ENCODE measurements at places on chromosomes 13 and 19.

GRCh38 chr19:3178377-3178972 is at the start of gene S1PR4:
S1PR4 (plus strand) TSS chr19:3178769; CDS start chr19:3178793, 24 bp downstream.
- peak; percentile 37 for DNase-seq

GRCh38 chr13:19782049-19782726 is 557 bp downstream of the PSPC1 start:
- peak; percentile 27 for DNase-seq

GRCh38 chr13:31595563-31595962 is 143.8 kb upstream of the RXFP2 start:
- DNase-seq: no peak

- no peak for DNase-seq
Measured at GRCh38 chr19:49069026-49069425, 3.5 kb downstream of the KCNA7 start.

DNA sequence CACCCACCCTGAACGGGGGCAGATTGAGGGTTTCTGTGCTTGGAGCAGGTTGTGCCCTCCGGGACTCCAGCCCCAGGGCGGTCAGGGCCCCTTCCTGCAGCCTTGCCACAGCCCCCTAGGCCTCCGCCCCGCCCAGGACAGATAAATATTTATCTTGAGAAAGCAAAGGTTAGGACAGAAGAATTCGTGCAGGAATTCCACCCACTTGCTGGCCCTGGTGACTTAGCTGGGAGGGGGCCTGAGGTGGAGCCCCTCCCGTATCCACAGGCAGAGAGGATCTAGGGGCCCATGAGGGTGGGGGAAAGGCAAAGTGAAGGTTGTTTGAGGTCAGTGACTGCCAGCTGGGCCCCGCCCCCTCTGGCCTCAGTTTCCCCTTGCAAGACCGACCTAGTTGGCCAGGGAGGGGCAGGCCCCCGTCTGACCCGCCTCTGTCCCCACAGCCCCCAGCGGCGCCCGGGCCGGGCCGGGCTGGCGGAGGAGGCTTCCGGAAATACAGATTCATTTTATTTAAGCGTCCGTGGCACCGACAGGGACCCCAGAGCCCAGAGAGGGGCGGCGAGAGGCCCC is 5.2 kb downstream of the MIDN start:
- DNase-seq: no peak

- DNase-seq: no peak
Measured at GRCh38 chr13:32790731-32791130, 204.5 kb downstream of the PDS5B start.

GRCh38 chr19:3632098-3632497 is 5.5 kb upstream of the CACTIN start:
- DNase-seq: no peak

- DNase-seq: no peak
Measured at GRCh38 chr19:48989701-48990291, 3.3 kb downstream of the GYS1 start.

DNA sequence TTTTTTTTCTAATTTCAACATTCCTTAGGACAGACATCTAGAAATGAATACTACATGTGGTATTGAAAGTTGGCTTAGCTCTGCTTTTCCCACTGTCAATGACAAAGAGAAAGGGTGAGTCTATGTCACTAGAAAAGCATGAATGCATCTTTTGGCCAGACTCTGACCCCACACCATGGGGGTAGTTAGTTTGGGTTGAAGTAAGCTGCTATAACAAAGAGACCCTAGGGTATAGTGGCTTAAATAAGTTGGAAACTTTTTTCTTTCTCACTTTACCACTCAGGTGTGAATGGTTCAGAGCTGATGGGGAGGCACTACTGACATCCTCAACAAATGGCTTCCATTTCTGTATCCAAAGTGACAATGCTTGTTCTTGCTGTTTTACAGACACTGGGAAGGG is 161.5 kb downstream of the DLEU7 start:
- DNase-seq: no peak

DNA sequence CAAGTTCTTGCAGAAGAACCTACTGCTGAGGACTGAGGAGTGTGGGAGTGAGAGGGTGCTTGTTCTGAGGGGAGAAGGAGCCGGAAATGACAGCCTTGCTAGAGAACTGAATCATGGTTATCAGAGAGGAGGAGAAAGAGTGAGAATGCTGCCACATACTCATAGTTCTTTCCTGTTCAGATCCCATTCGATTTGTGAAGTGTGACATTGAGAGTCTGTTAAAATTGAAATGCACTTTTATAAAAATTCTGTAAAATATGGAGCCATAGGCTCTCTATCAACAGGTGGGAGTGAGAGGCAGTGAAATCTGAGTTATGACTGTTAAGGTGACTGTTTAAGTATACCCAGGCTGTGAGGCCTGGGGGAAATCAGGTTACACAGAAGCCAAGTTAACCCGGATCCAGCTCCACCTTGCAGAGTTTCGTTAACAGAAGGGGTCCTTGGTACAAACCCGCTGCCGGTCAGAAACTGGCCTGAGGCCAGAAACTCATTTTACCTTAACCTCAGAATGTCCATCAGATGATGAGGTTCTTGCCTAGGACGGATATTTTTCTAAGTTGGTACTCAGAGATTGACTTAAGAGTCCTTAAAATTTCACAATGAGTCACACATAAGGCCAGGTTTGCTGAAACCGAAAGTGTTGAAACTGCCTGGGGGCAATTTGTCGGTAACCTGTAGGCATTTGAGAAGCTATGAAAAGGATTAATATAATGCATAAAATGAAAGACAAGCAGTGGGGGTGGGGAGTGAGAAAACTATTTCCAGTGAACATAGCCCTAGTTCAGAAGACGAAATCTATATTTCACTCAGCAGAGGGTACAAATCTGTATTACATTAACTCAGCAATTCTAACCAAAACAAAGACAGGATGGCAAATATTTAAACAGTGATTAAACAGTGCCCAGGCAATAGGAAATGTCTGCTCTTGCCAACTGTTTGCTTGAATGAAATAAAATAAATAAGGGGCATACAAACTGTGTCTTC is 350.5 kb downstream of the KCNRG start:
- peak; percentile 15 for DNase-seq

- no peak for DNase-seq
Measured at GRCh38 chr13:112934078-112934477, 34.9 kb upstream of the MCF2L start.

GRCh38 chr19:55673889-55674288 is 1.1 kb upstream of the EPN1 start:
- DNase-seq: no peak

DNA sequence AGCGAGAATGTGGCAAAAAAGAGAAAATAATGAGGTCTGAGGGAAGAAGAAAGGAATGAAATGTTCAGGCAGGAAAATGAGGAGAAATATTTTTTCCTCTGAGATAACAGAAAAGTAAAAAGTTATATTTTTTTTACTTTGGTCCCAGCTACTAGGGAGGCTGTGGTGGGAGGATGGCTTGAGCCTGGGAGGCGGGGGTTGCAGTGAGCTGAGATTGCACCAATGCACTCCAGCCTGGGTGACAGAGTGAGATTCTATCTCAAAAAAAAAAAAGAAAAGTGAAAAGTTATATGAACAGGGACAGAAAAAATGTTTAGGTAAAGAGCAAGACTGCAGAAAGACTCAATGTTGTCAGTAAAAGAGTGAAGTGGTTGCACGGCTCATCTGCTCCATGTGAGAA is 603.7 kb upstream of the GPC6 start:
- no peak for DNase-seq

GRCh38 chr19:4567584-4568071 is 8.1 kb upstream of the SEMA6B start:
- DNase-seq: peak; percentile 44

- DNase-seq: no peak
Measured at GRCh38 chr13:96795670-96796069, 198.6 kb downstream of the OXGR1 start.

GRCh38 chr13:93982179-93982918 is 497.1 kb downstream of the DCT start:
- no peak for DNase-seq

DNA sequence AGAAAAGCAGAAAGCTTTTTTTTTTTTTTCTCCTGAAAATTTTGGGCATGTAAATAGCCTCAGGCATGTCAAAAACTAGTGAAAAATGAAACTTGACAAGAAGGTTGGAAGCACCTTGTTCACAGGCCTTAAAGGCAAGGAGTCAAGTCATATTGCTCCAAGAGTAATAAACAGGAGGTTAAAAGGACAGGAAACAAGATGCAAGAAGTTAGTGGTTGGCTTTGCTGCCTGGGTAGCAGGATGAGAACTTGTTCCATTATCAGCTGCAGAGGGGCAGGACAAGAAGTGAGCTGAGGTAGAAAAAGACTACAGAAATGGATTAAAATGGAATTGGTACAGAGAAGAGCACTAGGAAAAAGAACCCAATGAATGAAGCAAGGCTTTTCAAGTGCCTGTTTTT is 242.6 kb downstream of the DCT start:
- no peak for DNase-seq

DNA sequence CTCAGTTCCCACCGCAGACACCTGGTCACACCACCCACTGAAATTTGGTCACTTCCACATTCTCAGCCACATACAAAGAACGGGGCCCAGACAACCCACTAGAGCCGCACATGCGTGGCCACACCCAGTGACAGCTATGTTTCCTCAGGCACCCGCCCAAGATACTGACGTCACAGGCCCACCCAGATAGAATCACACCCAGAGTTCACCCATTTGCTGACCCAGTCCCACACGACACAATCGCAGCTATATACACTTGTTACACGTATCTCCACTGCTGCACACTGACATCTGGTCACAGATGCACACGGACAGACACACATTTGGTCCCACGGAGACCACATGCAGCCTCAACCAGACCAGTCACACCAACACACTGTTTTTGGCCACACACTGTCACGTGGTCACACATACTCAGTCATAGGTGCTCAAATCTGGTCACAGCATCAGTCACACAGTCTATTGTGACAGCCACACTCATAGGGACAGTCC is 2.9 kb downstream of the NUMBL start:
- no peak for DNase-seq

GRCh38 chr19:29532097-29532496 is 6.3 kb downstream of the VSTM2B start:
- no peak for DNase-seq

DNA sequence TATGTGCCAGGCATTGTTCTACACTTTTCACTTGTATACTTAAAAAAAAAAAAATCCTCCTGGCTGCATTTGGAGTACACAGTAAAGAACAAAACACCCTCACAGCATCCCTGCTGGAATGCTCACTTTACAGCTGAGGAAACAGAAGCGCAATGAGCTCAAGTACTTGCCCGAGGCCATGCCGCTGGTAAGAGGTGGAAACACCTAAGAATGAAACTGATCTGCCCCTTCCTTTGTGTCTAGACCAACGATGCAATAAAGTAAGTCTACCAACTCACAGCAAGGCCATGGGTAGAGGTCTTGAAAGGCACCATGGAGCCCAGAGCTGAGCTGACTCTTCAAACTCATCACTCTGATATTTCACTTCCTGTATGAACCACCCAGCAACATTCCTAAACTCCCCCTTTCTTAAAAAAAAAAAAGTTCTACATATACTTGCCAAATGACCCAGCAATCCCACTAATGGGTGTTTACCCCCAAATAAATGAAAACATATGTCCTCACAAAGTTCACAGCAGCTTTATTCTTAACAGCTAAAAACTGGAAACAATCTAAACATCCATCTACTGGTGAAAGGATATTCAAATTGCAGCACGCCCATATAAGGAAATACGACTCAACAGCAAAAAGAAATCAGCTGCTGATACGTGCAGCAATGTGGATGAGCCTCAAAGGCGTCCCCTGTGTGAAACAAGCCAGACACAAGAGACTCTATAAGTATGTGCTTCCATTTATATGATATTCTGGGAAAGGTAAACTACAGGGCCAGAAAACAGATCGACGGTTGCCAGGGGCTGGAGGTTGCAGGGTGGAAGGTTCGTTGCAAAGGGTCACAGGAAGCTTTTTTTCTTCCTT is 236.6 kb upstream of the MAB21L1 start:
- no peak for DNase-seq

DNA sequence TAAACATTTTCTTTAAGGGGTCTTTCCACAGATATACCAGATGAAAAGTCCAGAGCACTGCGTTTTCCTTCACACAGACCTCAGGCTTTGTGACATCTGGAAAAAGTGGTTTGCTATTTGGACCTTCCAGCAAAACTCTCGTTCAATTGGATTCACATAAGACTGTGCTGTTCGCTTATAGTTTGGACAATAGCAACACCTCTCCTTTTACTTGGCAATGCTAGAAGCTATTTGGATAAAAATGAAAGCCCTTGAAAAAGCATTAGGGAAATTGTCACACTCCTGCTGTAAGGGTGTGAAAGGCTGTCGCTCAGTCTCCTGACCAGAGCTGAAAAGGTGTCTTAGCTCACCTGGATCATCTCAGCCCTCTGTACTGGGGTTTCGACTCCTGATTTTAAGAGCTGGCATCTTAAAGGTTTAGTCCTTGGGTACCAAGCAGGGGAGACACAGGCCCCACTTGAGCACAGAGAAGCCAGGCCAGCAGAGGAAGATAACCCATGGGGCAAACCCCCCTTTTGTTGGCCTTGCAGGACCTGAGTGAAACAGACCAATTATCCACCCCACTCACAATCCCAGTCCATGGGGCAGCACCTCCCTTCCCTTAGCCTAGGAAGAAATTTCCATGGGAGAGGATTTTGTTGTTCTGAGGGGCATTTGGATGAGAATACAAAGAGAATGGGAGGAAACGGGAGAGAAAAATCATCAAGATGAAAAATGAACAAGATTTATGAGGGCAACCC is 257.6 kb downstream of the DLEU7 start:
- no peak for DNase-seq

- no peak for DNase-seq
Measured at GRCh38 chr19:27918818-27919217, 1294.1 kb downstream of the UQCRFS1 start.

DNA sequence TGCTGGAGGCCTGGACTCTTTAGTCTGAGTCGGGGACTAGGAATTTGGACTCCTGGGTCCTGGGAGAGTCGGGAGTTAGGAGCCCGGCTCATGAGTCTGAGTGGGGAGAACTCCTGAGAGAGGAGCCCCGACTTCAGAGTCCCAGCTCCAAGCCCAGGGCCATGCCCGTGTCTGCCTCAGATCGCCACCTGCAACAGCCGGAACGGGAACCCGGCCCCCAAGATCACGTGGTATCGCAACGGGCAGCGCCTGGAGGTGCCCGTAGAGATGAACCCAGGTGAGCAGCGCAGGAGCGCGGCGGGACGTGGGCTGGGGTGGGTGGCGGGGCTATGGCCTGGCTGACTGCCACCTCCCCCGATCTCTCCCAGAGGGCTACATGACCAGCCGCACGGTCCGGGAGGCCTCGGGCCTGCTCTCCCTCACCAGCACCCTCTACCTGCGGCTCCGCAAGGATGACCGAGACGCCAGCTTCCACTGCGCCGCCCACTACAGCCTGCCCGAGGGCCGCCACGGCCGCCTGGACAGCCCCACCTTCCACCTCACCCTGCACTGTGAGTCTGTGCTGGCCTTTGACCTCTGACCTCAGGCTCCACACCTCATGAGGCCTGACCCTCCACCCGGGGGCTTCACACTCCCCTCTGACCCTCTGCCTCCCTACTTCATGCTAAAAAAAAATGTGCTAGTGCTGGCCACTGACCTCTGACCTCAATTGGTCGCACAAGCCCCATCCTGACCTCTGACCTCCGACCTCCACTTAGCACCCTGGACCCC is 4.4 kb downstream of the BCAM start:
- no peak for DNase-seq

DNA sequence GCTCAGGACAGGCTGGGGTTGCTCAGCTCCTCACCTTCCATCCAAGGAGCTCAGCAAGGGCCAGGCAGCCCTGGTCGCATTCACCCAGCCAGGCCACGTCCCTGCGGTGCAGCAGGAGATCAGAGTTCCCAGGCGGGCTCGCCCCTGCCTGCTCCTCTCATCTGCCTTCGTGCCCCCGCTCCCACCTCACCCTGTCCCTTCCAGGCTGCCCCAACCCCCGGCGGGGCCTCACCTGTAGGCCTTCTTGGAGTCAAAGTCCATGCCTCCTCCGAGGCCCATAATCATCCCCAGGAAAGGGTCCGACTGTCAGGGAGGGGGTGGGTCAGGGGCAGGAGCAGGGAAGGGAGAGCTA is 1.3 kb upstream of the RINL start:
- DNase-seq: no peak
